Esophagus mucosa (tissue), 1 donor: ENCODE measurements at places on chromosomes 1 and 21.

DNA sequence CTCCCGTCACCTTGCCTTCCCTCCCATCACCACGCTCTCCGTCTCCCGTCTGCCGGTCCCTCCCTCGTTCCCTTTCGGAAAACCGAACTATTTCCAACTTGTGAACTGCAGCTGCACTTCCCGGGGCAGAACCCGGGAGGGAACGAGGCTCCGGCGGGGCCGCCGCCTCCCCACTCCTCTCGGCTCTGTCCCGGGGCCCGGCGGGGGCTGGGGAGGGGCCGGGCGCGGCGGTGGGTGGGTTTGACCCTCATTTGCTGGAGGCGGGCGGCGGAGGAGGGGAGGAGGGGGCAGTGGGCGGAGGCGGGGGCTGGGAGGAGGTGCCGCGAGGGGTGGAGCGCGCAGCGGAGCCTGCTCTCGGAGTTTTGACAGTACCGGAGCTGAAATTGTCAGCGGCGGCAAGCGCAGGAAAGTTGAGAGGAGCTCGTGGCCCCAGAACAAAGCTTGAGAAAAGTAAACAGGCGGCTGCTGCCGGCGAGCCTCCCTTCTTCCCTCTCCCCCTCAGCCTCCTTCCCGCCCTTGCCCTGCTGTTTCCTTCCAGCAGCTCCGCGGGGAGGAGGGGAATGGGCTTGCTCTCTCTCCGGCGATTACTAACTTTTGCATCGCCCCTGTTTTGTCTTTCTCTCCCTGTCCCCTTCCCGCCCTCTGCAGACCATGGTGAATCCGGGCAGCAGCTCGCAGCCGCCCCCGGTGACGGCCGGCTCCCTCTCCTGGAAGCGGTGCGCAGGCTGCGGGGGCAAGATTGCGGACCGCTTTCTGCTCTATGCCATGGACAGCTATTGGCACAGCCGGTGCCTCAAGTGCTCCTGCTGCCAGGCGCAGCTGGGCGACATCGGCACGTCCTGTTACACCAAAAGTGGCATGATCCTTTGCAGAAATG lies 2.9 kb downstream of the LMO4 start:
- ATAC-seq, result peak; percentile 75

DNA sequence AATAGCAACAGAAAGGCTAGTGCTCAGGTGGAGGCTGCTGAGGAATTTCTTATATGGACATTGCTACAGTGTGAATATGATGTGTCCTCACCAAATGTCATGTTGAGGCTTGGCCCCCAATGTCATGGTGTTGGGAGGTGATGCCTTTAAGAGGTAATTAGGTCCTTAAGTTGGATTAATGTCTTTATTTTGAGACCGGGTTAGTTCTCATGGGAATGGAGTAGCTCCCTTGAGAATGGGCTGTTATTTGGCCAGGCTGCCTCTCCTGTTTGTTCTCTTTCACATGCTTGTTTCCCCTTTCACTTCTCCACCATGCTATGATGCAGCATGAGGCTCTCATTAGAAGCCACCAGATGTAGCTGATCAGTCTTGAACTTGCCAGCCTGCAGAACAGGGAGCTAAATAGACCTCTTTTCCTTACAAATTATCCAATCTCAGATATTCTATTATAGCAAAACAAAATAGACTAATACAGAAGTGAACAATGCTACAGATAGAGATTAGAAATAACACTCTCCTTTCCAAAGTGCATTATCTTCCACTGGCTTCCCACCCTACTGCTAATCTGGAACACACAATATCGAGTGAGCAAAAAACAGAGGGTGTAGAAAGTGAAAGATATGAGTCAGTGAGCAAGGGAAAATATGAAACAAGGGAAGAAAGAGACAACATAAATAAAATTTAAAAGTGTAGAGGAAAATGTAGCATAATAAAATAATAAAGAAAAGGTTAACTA lies 160.2 kb downstream of the NTMT2 start:
- no peak for ATAC-seq

DNA sequence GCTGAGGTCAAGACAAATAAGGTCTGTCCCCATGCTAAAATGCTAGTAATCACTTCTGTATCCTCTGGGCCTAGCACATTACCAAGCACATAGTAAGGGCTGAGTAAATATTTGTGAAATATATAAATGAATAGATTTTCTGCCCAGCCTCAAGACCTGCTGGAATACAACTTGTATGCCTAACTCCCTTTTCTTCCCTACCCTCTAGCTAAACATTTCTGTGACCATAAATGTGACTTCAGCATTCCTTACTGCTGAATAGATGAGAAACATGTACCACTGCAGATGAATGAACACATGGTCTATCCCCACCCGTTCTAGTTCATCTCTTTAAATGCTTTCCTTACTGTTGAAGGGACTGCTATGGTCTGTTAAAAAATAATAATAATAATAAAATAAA lies 209.0 kb upstream of the HOOK1 start:
- no peak for ATAC-seq

DNA sequence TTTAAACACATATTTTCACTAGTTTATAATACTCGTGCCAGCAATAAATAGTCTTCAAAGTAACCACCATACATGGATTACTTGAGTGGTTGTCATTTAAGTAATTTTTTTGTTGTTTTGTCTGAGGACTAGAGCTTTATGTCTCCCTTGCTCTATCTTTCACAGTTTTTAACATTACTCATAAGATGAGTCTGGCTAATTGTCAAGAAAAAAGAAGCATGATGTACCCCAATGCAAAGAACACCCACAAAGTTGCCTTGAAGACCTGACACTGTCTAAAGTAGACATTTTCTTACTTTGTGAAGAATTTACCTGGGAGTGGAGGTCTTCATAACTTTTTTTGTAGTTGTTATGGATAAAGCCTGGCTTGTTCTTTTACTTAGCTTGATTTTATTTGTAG lies 210.4 kb upstream of the BRINP3 start:
- no peak for ATAC-seq

GRCh38 chr1:14442669-14443068 lies 155.8 kb upstream of the KAZN start:
- no peak for ATAC-seq

DNA sequence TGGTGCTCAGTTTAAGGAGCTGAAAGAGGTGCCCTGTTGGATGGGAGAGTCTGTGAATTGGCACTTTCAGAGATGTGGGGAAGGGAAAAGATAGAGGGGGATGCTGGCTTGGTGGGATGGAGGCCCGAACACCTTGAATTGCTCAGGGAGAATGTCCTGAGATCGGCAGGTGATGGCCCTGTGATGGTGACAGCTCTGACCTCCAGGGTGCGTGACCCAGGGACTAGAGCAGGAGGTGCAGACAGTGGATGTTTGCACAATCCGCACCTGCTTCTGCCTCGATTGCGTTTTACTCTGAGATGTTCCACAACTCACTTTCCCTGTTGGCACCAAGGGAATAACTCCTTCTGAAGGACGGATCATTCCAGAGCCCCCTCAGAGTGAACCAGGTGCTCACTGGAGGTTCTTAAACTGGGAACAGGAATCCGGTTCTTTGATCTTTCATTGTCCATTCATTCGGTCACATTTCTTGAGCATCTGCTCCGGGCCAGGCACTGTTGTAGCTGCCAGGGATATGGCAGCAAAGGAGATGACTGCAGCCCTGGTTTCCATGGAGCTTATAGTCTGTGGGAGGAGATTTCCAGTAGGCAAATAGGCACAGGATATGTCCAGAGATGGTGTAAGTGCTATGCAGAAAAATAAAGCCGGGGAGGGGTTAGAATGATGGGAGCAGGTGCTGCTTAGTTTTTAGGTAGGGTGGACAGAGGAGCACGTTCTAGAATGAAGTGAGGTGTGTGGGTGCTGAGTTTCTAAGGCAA lies 226.6 kb upstream of the TMEM51 start:
- ATAC-seq, result no peak

DNA sequence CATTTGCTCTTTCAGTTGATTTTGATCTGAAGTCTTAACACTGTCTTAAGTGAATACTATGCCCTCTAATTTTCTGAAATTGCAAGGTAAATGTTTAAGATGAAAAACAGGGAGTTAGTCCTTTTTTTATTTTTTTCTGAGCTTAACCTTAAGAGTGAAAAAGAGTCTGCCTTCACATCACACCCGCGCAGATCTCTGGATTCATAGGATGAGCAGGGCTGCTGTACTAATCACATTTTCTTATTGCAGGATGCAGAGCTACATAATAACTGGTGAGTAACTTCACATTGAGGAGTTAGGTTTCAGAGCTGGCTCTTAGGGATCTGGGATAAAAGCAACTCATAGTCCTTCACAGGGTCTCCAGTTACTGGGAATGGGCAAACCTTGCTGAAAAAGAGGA lies 188.7 kb upstream of the ATP1B1 start:
- ATAC-seq, result no peak

DNA sequence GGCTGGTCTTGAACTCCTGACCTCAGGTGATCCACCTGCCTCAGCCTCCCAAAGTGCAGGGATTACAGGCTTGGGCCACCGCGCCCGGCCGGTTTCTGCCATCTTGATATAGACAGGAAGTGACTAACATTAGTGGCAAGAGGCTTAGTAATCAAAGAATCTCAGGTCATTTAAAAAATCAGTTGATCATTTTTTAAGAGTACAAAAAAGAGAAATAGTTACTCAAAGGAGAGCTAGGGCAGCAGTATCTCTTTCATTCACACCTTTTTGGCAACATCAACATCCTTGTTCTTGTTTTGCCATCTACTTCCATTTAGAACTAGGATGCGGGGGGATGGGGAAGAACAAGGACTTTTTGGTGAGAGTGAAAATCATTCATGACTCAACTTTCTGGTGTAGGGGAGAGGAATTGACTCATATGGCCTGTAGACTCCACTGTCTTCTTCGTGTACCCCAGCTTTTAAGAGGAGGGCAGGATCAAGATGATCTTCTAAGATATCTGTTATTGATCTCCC lies 8.8 kb downstream of the FCRLB start:
- no peak for ATAC-seq

DNA sequence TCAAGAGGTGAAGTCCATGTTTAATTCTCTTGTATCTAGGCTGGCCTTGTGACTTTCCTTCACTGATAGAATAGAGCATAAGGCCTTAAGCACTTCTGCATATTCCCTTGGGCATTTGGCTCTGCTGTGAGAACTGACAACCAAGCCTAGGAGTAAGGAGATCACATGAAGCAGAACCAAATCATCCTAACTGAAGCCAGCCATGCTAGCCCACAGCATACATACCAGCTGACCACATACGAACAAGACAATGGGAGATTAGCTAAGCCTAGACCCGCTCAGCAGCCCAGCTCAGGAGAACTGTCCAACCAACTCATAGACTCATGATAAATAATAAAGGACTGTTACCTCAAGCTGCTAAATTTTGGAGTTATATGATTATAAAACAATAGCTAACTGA lies 114.6 kb upstream of the NEK7 start:
- no peak for ATAC-seq
